ENCODE measurements at places on chromosomes 7 and 10.

DNA sequence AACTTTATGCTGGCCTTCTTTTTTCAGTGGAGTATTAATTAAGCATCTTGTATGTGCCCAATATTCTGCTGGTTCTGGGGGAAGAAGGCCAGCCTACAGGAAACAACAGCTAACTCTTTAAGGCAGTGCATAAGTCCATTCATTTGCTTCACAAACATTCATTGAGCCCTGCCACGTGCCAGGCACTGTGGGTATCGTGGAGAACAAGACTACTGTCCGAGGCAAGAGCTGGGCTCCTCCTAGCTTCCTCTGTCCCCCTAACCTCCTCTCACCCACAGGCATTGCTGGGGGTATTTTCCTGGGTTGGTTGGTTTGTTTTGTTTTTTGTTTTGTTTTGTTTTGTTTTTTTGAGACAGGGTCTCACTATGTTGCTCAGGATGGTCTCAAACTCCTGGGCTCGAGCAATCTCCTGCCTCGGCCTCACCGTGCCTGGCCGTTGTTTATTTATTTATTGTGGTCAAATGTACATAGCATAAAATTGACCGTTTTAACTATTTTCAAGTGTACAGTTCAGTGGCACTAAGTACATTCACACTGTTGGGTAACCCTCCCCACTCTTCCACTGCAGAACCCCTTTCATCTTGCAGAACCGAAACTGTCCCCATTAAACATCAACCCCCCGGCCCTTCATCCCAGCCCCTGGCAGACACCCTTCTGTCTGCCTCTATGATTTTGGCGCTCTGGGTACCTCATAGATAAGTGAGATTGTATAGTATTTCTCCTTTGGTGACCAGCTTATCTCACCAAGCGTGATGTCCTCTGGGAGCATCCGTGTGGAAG lies 32.6 kb downstream of the CHST3 start:
- no peak for DNase-seq

DNA sequence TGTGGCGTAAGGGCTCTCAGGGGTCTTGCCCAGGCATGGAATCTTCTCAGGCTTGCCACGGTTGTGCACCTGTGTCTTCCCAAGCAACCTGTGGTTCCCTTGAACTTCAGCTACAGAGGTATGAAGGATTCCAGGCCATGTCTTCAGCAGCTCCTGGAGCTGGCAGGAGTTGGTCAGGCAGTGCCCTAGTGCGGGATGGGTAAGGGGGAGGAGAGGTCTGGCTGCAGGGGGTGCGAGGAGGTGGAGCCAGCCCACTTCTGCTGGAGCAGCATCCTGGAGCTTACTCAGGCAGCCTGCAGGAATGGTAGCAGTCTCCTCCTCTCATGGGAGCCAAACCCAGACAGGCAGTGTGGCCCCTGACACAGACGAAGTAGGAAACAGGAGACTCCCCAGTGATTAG lies 3.8 kb upstream of the TRIL start:
- DNase-seq: no peak

DNA sequence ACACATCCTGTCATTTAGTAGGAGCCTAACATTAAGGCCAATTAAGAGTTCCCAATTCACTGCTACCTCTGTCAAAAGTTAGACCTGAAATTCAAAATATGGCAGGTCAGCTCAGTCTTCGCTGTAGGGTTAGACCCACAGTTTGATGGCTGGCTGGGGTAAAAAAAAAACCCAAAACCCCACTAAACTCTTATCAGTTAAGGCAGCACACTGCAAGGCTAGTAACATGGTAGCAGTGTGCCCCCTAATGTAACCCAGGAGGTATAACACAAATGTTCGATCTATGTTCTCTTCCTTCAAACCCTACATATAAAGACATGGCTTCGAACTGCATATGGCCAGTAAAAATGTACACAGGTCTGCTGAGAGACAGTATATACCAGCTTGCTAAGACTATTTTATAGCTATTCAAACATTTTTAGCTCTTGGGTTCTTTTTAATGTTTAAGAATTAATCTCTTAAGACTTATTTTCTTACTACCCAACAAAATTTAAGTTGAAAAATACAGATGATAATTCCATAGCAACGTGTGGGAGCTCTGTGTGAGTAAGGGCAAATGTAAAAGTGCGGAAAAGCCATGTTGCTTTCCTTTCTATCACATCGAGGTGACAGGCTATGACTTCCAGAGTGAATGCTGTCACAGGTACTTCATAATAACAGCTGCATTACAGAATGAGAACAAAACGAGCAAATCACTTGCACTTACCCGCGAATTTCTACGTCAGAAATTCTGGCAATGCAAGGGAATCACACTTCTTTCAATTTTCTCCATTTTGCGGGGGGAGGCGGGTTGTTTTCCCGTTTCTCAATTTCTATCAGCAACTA lies 168.4 kb upstream of the IMMP2L start:
- no peak for DNase-seq

GRCh38 chr7:110170841-110171240 lies 920.1 kb upstream of the LRRN3 start:
- no peak for DNase-seq

GRCh38 chr10:116272440-116273283 lies at the start of gene GFRA1:
Gene GFRA1, minus strand, starts transcription at chr10:116273206. Its CDS starts 1,177 bp downstream, at chr10:116272029.
- DNase-seq: peak; percentile 4
